ENCODE measurements at places on chromosomes 2 and 18. TPM values are rescaled to one million over a fixed set of nuclear protein-coding genes. Genes with fewer than 3 reads are reported as not detected.

DNA sequence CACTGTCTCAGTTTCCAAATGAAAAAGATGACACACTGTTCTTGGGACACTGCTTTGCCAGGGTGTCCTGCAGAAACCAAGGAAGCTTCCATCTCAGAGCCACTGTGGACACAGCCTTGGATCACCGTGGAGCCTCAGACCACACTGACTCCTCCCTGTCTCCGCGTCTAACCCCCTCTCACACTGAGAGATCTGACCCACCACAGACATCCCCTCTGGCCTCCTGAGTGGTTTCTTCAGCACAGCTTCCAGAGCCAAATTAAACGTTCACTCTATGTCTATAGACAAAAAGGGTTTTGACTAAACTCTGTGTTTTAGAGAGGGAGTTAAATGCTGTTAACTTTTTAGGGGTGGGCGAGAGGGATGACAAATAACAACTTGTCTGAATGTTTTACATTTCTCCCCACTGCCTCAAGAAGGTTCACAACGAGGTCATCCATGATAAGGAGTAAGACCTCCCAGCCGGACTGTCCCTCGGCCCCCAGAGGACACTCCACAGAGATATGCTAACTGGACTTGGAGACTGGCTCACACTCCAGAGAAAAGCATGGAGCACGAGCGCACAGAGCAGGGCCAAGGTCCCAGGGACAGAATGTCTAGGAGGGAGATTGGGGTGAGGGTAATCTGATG lies 113.4 kb upstream of the PKDCC start:
- H3K27ac ChIP-seq, result no peak overlapping the region
- H3K4me3 ChIP-seq, result no peak overlapping the region
- no peaks in the 10 kb centered on the region for H3K27me3 ChIP-seq
- no peaks in the 10 kb centered on the region for H3K4me1 ChIP-seq
- no peaks in the 10 kb centered on the region for H3K36me3 ChIP-seq

DNA sequence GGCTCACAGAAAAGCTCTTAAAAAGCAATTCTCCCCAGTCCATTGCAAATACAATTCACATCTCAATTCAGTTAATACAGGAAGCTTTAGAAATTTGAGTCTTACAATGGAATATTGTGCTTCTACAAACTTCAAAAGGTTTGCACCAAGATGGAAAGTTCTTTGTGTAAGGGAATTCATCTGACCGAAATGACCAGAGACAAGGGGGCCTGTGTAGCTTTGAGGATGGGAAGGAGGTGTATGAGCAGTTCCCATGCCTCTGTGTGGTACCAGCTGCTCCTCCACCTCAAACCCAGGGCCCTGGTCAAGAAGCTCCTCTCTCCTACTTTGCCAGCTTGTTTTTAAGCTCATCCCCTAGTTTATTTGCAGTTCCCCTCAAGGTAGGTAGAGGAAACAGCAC lies 312.8 kb upstream of the PKDCC start:
- no peak overlapping the region for H3K27ac ChIP-seq
- H3K27me3 ChIP-seq, result peaks cover 22% of the 10 kb centered on the region
- peaks cover 6% of the 10 kb centered on the region for H3K4me1 ChIP-seq
- DNase-seq, result no peak
- H3K36me3 ChIP-seq, result no peaks in the 10 kb centered on the region
- H3K4me3 ChIP-seq, result no peak overlapping the region

- H3K27ac ChIP-seq, result peak overlapping the region; percentile 71
- H3K27me3 ChIP-seq, result no peaks in the 10 kb centered on the region
- peaks cover 41% of the 10 kb centered on the region for H3K4me1 ChIP-seq
- H3K4me3 ChIP-seq, result no peak overlapping the region
- peaks cover 10% of the 10 kb centered on the region for H3K36me3 ChIP-seq
Measured at GRCh38 chr2:102081606-102082005, 60.9 kb upstream of the IL1R1 start.

GRCh38 chr2:101842471-101842870 lies 145.0 kb downstream of the MAP4K4 start:
- no peaks in the 10 kb centered on the region for H3K27me3 ChIP-seq
- H3K36me3 ChIP-seq, result peaks cover 11% of the 10 kb centered on the region
- no peak overlapping the region for H3K4me3 ChIP-seq

DNA sequence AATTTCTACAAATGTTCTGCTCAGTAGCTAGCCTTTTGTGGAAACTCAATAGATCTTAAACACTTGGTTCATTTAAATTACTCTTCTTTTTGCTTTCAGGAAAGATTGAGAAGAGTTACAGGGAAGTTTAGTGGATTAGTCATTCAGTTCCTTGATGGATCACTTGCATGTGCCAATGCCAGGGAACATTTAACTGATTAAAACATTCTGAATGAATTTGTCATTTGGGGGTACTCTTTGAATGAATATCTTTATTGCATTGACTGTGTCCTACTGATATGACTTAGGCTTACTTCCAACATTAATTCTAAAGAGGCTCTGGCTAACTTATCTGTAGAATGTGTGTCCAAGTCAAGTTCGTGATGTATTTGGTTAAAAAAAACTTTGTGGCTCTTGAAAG lies 199.8 kb downstream of the PLCL1 start:
- DNase-seq, result no peak
- peaks cover 14% of the 10 kb centered on the region for H3K36me3 ChIP-seq
- no peaks in the 10 kb centered on the region for H3K27me3 ChIP-seq
- peaks cover 48% of the 10 kb centered on the region for H3K4me1 ChIP-seq
- H3K27ac ChIP-seq, result no peak overlapping the region

DNA sequence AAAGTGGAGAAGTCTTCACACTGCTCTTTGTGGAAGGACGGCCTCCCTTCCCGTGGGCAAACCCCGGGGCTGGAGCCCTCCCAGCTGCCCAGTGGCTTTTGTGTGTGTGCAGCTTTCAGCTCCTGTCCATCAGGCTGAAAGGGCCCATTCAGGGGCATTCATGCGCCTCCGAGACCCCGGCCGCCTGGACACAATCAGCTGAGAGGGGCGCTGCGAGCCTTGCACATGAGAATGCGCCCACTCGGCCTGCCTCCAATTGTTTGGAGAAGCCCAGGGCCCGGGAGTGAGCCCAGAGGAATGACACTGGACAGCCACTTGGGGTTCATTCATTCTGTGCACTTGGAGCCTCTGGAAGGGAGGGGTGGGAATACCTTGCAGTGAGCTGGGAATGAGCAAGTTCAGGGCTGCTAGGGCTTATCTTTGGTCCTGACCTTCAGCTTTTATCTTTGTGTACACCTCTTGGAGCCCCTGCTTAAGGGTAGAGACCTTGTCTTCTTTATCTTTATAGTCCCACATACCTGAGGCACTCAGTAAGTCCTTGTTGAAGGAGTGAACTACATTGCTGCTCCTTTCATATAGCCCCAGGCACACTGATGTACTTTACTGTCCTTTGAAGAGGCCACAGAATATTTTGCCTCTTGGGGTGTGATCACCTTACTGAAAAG lies 56.5 kb downstream of the TCF7L1 start:
- peaks cover 3% of the 10 kb centered on the region for H3K27me3 ChIP-seq
- no peaks in the 10 kb centered on the region for H3K4me1 ChIP-seq
- H3K36me3 ChIP-seq, result no peaks in the 10 kb centered on the region
- H3K4me3 ChIP-seq, result no peak overlapping the region

DNA sequence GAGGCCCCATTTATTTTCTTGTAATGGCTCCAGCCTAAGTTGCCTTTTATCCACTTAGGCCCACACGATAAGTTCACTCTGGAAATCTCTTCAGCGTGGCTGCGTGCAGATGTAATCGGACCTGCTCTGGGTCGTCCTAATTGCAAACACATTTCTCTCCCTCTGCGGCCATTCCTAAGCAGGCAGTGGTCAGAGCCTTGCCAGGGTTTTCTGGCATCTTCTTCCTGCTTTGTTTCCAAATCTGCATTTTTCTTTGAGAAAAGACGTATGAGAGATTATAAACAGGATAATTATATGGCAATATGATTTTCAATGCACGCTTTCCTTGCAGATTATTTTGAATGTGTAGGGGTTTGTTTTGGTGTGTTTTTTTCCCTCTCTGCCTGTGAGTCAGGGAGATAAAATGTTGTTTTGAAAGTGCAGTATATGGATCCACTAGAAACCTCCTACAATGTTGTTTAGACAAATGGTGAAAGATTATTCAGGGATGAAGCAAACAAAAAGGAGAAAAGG lies 239.4 kb upstream of the TANK start:
- no peak overlapping the region for H3K4me3 ChIP-seq
- no peaks in the 10 kb centered on the region for H3K27me3 ChIP-seq
- no peaks in the 10 kb centered on the region for H3K36me3 ChIP-seq
- no peaks in the 10 kb centered on the region for H3K4me1 ChIP-seq
- no peak overlapping the region for H3K27ac ChIP-seq
- no peak for DNase-seq

DNA sequence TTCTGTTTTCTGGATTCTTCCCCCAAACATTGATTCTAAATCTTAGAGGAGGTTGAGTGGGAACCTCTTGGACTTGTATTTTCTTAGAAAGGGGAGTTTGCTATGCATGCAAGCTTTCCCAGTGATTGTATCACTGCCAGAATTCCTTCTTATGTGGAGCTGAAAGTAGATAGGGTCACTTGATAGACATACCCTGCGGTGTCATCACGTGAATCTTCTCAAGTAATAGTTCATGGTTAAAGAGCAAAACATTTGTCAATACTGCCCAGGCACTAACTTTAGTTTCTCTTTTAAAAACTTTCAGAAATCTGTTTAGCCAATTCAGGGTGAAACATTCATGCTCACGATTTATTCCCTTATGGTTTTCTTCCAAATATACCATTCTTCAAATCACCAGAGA lies 6.4 kb downstream of the PMAIP1 start:
- H3K27ac ChIP-seq, result peak overlapping the region; percentile 67
- H3K4me3 ChIP-seq, result no peak overlapping the region
- H3K4me1 ChIP-seq, result peaks cover 55% of the 10 kb centered on the region

DNA sequence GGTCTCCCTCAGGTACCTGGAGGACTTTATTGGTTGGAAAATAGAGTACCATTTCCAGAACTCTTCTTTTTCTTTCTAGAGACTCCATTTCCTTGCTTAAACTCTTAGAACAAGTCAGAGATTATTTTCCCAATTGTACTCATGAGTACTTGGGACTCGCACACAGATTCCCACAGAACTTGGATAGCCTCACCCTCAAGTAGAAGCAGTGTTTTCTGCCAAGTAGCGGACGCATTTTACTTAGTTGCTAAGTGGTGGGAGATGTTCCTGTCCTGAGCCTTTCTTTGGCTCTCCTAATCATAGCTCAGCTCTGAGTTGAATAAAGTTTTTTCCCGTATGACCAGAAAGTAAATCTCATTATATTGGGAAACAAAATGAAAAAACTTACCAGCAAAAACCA lies 17.2 kb downstream of the SLC30A3 start:
- no peaks in the 10 kb centered on the region for H3K27me3 ChIP-seq
- DNase-seq, result no peak
- peaks cover 2% of the 10 kb centered on the region for H3K4me1 ChIP-seq
- no peak overlapping the region for H3K27ac ChIP-seq

- H3K36me3 ChIP-seq, result peaks cover 2% of the 10 kb centered on the region
- H3K27me3 ChIP-seq, result no peaks in the 10 kb centered on the region
- peak overlapping the region; percentile 7 for H3K27ac ChIP-seq
Measured at GRCh38 chr2:200471324-200471848, 38.5 kb downstream of the KCTD18 start.

ERCC3 gene
- total RNA-seq, result 53.2 TPM

DHRS9 gene
- total RNA-seq, result not detected

MBP gene
- total RNA-seq, result 41.2 TPM

ERBB4 gene
- total RNA-seq, result not detected

KIAA2012 gene
- not detected for total RNA-seq

Data from activated naive CD8-positive, alpha-beta T cell treated with anti-CD3 and anti-CD28 coated beads for 36 hours (primary cell).